ENCODE measurements at places on chromosomes 4 and X. TPM values are rescaled to one million over a fixed set of nuclear protein-coding genes. Genes with fewer than 3 reads are reported as not detected.

PRDM5 gene
- total RNA-seq: 17.0 TPM

SPANXA1 gene
- total RNA-seq: not detected

KLB gene
- not detected for total RNA-seq

NIPAL1 gene
- 2.0 TPM for total RNA-seq

SERTM2 gene
- 0.92 TPM for total RNA-seq

SULT1E1 gene
- total RNA-seq: not detected

UCP1 gene
- 19.5 TPM for total RNA-seq

FGF2 gene
- 26.1 TPM for total RNA-seq

GLRA3 gene
- total RNA-seq: not detected

ZCCHC18 gene
- total RNA-seq: 3.6 TPM

TEX11 gene
- total RNA-seq: not detected

HS6ST2 gene
- 1.1 TPM for total RNA-seq

PSAPL1 gene
- total RNA-seq: not detected

AGTR2 gene
- 0.13 TPM for total RNA-seq

PRRG3 gene
- total RNA-seq: 3.7 TPM

ATP8A1 gene
- 44.0 TPM for total RNA-seq

CT45A6 gene
- total RNA-seq: not detected

JCHAIN gene
- total RNA-seq: not detected

ADH1C gene
- not detected for total RNA-seq

PFKFB1 gene
- total RNA-seq: 0.49 TPM

TRPC3 gene
- total RNA-seq: 3.0 TPM

CXorf65 gene
- total RNA-seq: not detected

EDA gene
- total RNA-seq: 2.3 TPM

NAP1L3 gene
- 18.3 TPM for total RNA-seq

CPZ gene
- 0.90 TPM for total RNA-seq

FAM184B gene
- total RNA-seq: 0.08 TPM

AMBN gene
- not detected for total RNA-seq

MAGEC3 gene
- 0.13 TPM for total RNA-seq

COL4A5 gene
- 54.6 TPM for total RNA-seq

POLN gene
- total RNA-seq: 2.5 TPM

AKAP14 gene
- not detected for total RNA-seq

IL15 gene
- total RNA-seq: 8.8 TPM

TBX22 gene
- total RNA-seq: 0.36 TPM

RS1 gene
- total RNA-seq: not detected

CASP3 gene
- total RNA-seq: 53.2 TPM

EMD gene
- total RNA-seq: 44.7 TPM

SMPX gene
- total RNA-seq: not detected

NUP62CL gene
- 9.3 TPM for total RNA-seq

TRIM2 gene
- total RNA-seq: 15.4 TPM

CXCL10 gene
- total RNA-seq: not detected

CENPVL3 gene
- 2.1 TPM for total RNA-seq

PAGE2B gene
- total RNA-seq: not detected

ZNF141 gene
- total RNA-seq: 17.0 TPM

OPRPN gene
- not detected for total RNA-seq

NXF2B gene
- total RNA-seq: 1.5 TPM

CLCN5 gene
- 5.7 TPM for total RNA-seq

LAS1L gene
- total RNA-seq: 32.8 TPM

NUDT11 gene
- 8.7 TPM for total RNA-seq

LPAR4 gene
- 2.7 TPM for total RNA-seq

MYOZ2 gene
- not detected for total RNA-seq

PLP1 gene
- total RNA-seq: 9.6 TPM

All from endothelial cell (in vitro differentiated cells).